Stimulated activated CD4-positive, alpha-beta T cell treated with anti-CD3 and anti-CD28 coated beads, TNF-alpha, amount 100 ng/mL, for 4 hours (primary cell): ENCODE measurements at places on chromosomes 13 and 19.

GRCh38 chr19:49856574-49857021 is 5.6 kb downstream of the PTOV1 start:
- no peak for DNase-seq

GRCh38 chr19:38893341-38893771 is 6.1 kb downstream of the SIRT2 start:
- no peak for DNase-seq

DNA sequence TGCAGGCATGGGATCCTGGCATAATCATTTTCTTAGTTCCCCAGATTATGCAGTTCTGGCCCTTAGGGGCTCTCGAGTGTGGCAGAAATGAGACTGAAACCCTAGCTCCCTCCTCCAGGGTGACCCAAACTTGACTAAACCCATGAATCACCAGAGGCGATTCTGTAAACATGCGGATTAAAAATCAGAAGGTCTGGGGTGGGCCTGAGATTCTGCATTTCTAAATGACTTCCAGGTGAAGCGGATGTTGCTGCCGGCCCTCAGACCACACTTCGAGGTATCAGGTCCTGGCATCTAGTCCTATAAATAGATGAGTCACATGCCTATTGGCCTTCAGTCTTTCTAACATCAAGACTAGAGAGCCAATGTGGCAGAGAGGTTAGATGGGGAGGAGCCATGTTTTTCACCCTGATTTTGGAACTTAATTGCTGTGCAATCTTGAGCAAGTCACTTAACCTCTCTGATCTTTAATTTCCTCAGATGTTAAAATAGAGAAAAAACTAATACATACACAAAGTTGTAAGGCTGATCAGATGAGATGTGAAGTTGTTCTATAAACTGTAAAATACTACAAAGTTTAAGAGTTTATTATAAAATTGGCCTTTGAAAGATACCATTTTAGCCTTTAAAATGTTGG is 431.2 kb downstream of the FOXO1 start:
- DNase-seq = no peak

DNA sequence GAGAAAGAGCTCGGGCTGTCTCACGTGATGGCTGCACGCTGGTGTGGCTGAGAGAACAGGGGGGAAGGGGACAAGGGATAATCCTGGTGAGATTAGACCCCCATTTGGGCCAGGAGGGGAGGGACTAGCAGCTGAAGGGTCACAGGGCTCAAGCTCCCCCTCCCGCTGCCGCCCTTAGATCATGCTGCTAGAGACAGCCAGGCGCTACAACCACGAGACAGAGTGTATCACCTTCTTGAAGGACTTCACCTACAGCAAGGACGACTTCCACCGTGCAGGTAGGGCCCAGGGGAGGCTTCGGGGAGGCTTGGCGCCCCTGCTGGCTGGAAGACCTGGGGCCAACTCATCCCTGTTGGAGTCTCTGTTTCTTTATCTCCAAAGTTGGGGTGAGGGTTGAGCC is 3.3 kb downstream of the NR1H2 start:
- DNase-seq = no peak

- DNase-seq = no peak
These were observed 38.3 kb downstream of the DNAJC15 start for GRCh38 chr13:43061496-43062280.

GRCh38 chr19:10432736-10433130 is 12.4 kb downstream of the PDE4A start:
- DNase-seq = no peak

DNA sequence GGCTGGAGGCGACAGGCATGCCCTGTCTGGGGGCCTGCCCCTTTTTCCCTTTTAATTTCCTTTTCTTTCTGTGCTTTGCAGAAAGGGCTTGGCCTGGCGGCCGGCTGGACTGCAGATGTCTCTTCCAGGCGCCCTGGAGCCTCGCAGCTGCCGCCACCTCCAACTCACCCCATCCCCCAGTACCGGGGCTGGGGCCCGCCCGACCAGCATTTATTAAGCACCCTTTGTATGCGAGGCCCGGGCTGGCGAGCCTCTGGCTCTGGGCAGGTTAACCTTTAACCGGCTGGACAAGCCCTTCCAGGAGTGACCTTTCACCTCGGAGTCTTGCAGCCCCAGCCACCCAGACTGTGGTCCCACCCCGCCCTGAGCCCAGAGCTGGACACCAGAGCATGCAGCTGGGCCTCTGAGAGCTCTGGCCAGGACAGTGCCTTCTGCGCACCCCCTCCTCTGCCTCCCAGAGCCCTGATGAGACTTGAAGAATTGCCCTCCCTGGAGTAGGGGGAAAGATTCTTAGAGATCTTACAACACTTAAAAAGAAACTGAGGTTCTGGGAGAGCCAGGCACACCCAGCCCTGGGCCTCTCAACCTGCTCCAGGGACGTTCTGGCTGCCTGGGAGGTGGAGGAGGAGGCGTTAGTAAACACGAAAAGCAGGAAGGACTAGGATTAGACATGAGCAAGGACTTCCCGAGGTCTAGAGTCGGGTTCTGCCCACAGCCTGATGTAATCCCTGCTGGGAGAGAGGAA is 1.1 kb upstream of the NR2F6 start:
- DNase-seq = no peak

GRCh38 chr19:23978068-23978467 is 63.4 kb downstream of the ZNF726 start:
- no peak for DNase-seq

- no peak for DNase-seq
These were observed 159.8 kb downstream of the SLITRK1 start for GRCh38 chr13:83722443-83722842.

DNA sequence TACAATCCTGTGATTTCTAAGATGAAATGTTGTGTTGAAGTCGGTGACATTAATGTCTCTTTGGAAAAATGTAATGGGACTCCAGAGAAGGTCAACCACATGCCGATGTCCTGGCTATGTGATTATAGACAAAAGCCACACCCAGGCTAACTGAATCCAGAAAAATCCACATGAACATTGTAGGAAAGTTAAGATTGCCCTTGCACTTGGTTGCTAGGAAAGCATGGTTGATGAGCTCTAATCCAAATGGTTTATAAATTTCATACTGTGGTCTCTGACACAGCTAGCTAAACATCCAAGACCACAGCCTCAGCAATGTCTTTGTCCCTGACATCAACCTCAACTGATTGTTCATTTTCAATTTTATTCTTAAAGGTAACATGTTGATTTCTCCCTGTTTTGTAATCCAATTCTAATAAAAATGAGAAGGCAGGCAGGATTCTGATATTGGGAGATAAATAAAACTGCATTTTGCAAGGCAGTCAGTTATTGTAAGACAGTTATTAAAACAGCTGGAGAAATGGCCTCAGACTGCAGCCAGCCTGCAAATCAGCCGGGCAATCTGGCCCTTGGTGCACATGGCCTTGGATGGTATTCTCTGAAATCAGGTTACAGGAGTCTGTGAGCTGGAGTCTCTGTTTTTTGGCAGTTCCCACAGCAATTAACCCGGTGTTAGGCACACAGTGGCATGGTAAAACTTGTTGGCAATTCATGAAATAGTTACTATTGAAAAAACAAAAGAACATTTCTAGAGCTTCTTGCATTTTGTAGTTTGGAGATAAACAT is 93.9 kb downstream of the STARD13 start:
- DNase-seq = no peak

- no peak for DNase-seq
These were observed 1670.2 kb upstream of the PCDH20 start for GRCh38 chr13:63085851-63086250.

GRCh38 chr13:47999973-48000372 is 1.1 kb downstream of the SUCLA2 start:
- no peak for DNase-seq

DNA sequence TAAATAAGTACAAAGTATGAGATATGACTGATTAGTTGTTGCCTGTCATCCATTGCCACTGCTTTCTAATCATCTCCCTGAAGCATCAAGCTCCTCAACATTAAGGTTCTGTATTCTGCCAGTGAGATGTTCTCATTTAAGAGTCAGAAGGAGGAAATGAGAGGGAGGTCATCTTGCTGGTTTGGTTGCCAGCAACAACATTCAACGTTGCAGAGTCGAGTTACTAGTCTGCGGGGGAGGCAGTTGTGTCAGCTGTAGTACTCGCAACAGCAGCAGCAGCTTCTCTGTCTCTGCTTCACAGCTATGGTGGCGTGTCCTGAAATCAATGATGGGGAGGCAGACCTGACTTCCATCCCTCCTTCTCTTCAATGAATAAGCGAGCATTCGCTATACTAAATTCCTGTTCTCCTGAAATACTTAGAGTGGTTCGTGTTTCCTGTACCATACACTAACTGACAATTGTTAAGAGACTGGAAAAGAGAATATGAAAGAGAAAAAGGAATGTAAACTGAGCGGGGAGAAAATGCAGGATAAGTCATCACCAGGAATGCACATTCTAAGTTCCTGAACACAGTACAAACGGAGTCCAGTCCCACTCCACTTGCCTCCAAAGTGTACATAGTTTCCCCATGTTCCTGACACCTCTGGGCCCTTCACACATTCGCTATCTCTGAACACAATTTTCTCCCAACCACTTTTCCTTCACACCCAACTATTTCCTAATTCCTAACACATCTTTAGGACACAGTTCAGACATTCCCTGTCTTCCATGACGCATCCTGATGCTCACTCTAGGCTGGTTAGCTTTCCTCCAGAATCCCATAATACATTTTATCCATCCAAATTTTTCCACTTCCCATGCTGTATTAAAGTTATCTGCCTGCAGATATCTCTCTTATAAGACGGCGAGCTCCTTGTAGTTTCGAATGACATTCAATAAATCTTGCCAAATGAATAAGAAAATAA is 263.0 kb downstream of the KLF12 start:
- DNase-seq = no peak

- DNase-seq = peak; percentile 93
These were observed at the start of gene SH2D3A for GRCh38 chr19:6767357-6768235. SH2D3A (minus strand) TSS chr19:6767435; CDS start chr19:6763748, 3,687 bp downstream.

GRCh38 chr13:67635754-67636153 is 405.6 kb upstream of the PCDH9 start:
- no peak for DNase-seq

- no peak for DNase-seq
These were observed 15.3 kb upstream of the GPR183 start for GRCh38 chr13:99322297-99323103.

- DNase-seq = no peak
These were observed 367.2 kb upstream of the SLITRK1 start for GRCh38 chr13:84249463-84249862.

GRCh38 chr13:48662226-48662625 is 8.5 kb downstream of the CYSLTR2 start:
- DNase-seq = no peak

DNA sequence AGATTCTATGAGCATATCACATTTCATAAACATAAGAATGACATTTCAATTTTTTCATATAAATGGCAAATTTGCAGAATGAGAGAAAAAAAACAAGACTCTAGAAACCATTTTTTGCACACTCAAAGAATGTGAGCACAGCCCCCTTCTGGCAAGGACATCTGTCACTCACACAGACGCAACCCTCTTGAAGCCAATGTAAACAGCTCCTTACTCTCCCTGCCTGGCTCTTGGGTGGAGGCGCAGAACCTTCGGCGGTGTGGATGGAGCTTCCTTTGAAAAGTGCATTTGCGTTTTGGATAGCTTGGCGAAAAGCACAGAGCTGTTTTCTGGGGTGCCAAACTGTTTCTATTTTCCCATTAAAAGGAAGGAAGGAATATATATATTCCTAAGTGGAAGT is 367.6 kb upstream of the TSHZ3 start:
- DNase-seq = no peak

GRCh38 chr19:408441-408901 is 476 bp downstream of the C2CD4C start:
- DNase-seq = no peak

DNA sequence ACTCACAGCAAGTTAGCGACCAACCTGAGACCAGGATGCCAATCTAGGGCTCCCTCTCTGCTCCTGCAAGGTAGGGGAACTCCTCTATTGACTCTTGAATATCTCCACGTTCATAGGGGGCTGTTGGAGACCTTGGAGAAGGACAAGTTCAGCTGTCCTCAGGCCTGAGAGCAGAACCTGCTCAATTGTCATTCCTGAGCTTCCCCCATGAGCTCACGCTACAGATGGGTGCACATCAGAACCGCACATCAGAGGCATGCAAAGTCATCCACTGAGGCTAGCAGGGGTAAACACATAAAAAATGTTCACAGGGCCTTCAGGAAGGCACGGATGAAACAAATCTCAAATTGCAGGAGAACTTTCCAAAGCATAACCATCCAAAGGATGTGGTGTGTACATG is 168.8 kb upstream of the ZNF507 start:
- no peak for DNase-seq

DNA sequence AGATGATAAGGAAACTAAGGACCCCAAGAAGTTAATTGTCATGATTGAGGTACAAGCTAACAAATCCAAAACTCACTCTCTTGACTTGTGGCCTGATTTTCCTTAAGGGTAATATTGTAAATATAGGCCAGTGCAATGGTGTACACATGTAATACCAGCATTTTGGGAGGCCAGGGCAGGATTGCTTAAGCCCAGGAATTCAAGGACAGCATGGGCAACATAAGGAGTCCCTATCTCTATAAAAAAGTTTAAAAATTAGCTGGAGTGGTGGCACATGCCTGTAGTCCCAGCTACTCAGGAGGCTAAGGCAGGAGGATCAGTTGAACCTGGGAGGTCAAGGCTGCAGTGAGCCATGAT is 28.7 kb upstream of the GARRE1 start:
- DNase-seq = no peak

GRCh38 chr13:30983431-30983830 is 51.0 kb downstream of the TEX26 start:
- DNase-seq = no peak

DNA sequence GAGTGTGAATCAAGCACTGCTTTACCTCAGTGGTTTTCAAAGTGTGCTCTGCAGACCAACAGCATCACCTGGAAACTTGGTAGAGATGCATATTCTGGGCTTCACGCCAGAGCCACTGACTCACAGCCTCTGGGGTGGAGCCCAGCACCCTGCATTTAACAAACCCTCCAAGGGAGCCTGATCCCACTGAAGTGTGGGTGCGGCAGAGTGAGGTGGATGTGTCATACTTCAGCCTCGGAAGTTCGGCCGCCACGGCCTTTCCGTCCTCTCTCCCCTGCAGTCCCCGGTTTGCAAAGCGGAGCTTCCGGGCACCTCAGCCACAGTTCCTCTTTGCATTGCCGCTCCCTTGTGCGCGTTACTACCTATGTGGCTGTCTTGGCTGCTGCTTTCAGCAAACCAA is 33.3 kb upstream of the MICU2 start:
- no peak for DNase-seq

GRCh38 chr19:8404391-8405151 is 8.5 kb upstream of the MARCHF2 start:
- no peak for DNase-seq

DNA sequence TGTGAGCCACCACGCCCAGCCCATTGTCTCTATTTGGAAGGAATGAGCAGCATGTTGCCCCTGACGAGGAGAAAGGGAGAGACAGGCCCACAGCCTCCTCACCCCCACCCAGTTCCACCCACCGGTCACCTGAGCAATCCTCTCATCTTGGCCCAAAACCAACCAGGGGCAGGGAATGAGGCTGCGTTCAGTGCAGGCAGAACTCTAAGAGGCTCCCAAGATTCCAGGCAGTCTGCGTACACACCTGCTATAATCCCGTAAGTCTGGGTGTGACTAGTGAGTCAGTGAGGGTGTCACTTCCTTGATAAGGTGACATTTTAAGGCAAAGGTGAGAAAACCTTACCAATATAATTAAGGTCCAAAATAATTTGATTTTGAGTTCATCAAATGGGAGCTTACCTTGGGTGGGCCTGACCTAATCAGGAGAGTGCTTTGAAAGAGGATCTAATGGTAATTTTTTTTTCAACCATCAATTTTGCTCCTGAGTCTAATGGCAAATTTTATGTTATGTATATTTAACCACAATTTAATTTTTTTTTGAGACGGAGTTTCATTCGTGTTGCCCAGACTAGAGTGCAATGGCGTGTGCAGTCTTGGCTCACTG is 26.9 kb upstream of the KLF2 start:
- DNase-seq = no peak
